ENCODE measurements at places on chromosomes 3 and 15.

- no peak for DNase-seq
These were observed 74.2 kb upstream of the GCNT3 start for GRCh38 chr15:59537403-59537802.

DNA sequence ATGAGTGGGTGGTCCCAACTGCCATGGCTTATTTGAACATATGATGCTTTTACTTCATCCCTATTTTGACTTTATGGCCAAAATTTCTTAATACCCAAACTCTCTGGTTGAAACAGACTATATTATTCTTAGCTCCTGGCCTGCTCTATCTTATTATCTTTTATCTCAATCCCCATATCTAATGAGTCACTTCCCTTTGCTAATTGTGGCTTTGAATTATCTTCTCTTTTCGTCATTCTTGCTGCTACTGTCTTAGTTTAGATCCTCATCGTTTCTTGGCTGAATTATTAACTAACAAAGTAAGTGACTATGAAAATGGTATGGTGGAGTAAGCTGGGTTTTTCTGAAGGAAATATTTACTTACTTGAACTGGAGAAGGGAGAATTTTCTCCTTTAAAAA lies 28.2 kb upstream of the DNAJC19 start:
- DNase-seq: no peak

- no peak for DNase-seq
These were observed 1.1 kb downstream of the CHCHD4 start for GRCh38 chr3:14123308-14124222.

DNA sequence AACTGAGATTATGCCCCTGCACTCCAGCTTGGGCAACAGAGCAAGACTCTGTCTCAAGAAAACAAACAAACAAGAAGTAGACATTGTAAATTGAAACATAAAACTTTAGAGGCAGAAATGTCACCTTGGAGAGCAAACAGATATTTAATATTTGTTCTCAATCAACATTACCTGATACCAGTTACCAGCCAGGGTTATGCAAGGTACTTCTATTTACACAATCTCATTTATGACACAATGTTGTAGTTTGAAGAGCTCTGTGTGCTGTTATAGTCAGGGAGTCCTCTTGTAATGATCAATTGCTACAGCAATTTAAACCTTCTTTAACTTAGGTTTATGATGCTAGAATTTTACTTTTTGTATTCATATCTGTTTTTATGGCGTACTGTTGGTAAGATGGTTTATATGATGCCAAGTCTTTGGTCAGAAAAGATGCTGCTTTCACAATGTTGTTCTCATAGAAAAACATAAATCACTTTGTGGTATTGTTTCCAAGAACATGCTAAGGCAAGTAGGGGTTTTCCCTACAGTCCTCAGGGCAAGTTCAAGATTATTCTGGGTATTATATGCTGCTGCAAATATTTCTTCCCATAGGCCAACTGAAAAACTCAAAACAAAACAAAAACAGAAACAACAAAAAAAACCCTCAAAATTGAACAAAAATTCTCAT lies 173.5 kb downstream of the TNIK start:
- no peak for DNase-seq

DNA sequence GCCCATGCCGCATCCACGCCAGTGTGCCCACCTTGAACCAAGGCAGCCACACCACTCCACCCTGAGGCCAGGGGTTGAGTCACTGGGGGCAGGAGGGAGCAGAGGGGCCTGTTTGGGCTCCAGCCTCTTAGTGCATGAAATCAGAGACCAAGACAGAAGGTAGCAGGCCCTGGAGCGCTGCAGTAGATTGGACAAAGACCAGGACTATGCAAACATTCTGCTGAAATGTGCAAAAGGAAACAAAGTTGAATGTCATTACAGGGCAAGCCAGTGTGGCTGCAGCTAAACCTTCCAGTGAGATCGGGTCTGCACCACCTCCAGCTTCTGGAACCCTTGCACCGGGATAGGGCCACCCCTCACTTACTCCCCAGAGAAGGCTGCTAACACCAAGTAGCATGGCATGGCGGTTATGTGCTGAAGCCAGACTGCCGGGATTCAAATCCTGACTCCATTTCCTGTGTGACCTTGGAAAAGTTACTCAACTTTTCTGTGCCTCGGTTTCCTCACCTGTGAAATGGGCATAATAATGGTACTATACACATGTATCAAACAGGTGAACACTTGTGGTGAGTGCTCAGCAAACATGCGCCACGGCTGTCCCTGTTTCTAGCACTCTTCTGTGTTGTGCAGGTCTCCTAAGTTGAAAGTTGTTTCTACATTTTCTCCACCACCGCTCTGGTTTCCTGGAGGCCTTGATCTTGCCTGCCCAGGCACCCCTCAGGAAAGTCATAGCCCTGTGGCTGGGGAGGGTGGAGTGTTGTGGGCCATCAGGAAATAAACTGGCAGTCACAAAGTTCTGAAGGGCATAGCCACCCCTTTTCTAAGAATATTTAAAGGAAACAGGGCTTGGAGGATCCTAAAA lies 25.0 kb upstream of the GP9 start:
- DNase-seq: no peak

- no peak for DNase-seq
These were observed 9.2 kb downstream of the MFSD1 start for GRCh38 chr3:158810823-158811724.
